ENCODE measurements at places on chromosomes 13 and 19. TPM values are rescaled to one million over a fixed set of nuclear protein-coding genes. Genes with fewer than 3 reads are reported as not detected.

NANOS3 gene
- not detected for total RNA-seq

KLF16 gene
- total RNA-seq = 14.4 TPM

FARSA gene
- total RNA-seq = 61.8 TPM

PALM3 gene
- total RNA-seq = 0.22 TPM

PBX4 gene
- not detected for total RNA-seq

N4BP2L1 gene
- total RNA-seq = 1.8 TPM

SBK3 gene
- total RNA-seq = 0.65 TPM

ZSCAN4 gene
- total RNA-seq = not detected

CD209 gene
- total RNA-seq = not detected

HSD17B14 gene
- total RNA-seq = 2.7 TPM

TEX29 gene
- total RNA-seq = not detected

KLK15 gene
- not detected for total RNA-seq

SIGLEC10 gene
- not detected for total RNA-seq

LENG1 gene
- 4.9 TPM for total RNA-seq

FXYD1 gene
- not detected for total RNA-seq

CEACAM7 gene
- not detected for total RNA-seq

ZNF208 gene
- total RNA-seq = 0.13 TPM

P2RY11 gene
- total RNA-seq = 2.3 TPM

ZIC2 gene
- total RNA-seq = 0.14 TPM

RDH8 gene
- not detected for total RNA-seq

SLC15A1 gene
- total RNA-seq = 0.27 TPM

IGFL2 gene
- not detected for total RNA-seq

C1QTNF9 gene
- total RNA-seq = not detected

CCNA1 gene
- total RNA-seq = 70.5 TPM

RNF17 gene
- total RNA-seq = not detected

PLA2G4C gene
- total RNA-seq = 22.7 TPM

ZNF320 gene
- total RNA-seq = 7.8 TPM

LRRC63 gene
- not detected for total RNA-seq

ONECUT3 gene
- total RNA-seq = not detected

HSD11B1L gene
- total RNA-seq = 3.5 TPM

ZNRF4 gene
- not detected for total RNA-seq

HRC gene
- not detected for total RNA-seq

TEAD2 gene
- total RNA-seq = 74.2 TPM

RNASEH2A gene
- total RNA-seq = 31.0 TPM

MEGF8 gene
- 27.6 TPM for total RNA-seq

ELOF1 gene
- total RNA-seq = 25.1 TPM

KLK2 gene
- total RNA-seq = not detected

ZNF836 gene
- total RNA-seq = 4.7 TPM

TIMM13 gene
- 42.7 TPM for total RNA-seq

HCN2 gene
- 0.36 TPM for total RNA-seq

ZNF880 gene
- 11.8 TPM for total RNA-seq

FLT3LG gene
- total RNA-seq = 2.4 TPM

COX7A1 gene
- 2.4 TPM for total RNA-seq

RLN3 gene
- not detected for total RNA-seq

ACP7 gene
- total RNA-seq = 0.27 TPM

PHF11 gene
- total RNA-seq = 18.5 TPM

TRAPPC6A gene
- total RNA-seq = 5.2 TPM

ASPDH gene
- total RNA-seq = not detected

EPS8L1 gene
- 10.5 TPM for total RNA-seq

SIGLEC5 gene
- not detected for total RNA-seq

LIM2 gene
- not detected for total RNA-seq

RASAL3 gene
- 2.4 TPM for total RNA-seq

ZNF738 gene
- total RNA-seq = 12.1 TPM

NTF4 gene
- not detected for total RNA-seq

KLK3 gene
- total RNA-seq = not detected

SLITRK1 gene
- not detected for total RNA-seq

NPAS1 gene
- total RNA-seq = not detected

Data from thoracic aorta endothelial cell (primary cell).